ENCODE measurements at places on chromosomes 13 and 19.

- DNase-seq = no peak
These were observed 406.2 kb downstream of the SUCLA2 start for GRCh38 chr13:47594833-47595232.

DNA sequence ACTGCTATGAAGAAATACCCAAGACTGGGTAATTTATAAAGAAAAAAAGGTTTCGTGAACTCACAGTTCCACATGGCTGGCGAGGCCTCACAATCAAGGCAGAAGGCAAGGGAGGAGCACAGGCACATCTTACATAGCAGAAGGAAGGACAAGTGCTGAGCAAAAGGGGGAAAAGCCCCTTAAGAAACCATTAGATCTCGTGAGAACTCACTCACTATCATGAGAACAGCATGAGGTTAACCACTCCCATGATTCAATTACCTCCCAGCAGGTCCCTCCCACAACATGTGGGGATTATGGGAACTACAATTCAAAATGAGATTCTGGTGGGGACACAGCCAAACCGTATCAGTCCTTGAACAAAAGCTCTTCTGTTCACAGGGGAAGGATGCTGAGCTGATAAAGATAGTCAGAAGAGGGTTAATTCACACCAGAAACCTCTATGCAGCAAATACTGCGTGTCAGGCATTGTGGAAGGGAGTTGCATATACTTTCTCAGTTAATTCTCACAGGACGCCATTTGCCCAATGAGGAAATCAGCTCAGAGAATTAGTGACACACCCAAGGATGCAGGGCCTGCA is 246.2 kb downstream of the FOXO1 start:
- no peak for DNase-seq

GRCh38 chr19:58372311-58373133 is 8.3 kb downstream of the ZNF837 start:
- DNase-seq = no peak

DNA sequence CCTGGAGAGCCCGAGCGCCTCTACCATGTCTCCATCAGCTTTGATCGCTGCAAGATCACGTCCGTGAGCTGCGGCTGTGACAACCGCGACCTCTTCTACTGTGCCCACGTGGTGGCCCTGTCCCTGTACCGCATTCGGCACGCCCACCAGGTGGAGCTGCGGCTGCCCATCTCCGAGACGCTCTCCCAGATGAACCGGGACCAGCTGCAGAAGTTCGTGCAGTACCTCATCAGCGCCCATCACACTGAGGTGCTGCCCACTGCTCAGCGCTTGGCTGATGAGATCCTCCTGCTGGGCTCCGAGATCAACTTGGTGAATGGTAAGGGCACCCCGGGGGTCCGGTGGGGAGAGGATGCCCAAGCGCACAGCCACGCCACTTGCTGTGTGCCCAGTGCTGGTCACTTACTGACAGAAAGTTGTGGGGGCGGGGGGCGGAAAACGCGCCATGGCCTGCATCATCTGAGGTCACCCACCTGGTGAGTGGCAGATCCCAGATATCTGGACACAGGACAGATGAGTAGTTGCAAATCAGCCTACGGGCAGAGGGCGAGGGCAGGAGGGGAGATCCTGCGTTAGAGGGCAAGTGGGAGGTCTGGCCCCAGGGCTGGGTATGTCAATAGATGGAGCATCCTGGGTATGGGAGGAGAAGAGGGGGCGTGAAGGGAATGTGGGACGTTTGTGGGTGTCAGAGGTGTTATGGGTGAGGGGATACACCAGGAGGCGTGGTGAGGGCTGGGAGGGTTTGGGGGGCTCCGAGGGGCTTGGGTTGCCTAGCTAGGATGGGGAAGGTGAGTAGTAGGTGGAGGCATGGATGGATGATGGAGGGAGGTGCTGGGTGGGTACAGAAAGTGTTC is 9.8 kb downstream of the ZSWIM4 start:
- DNase-seq = no peak

DNA sequence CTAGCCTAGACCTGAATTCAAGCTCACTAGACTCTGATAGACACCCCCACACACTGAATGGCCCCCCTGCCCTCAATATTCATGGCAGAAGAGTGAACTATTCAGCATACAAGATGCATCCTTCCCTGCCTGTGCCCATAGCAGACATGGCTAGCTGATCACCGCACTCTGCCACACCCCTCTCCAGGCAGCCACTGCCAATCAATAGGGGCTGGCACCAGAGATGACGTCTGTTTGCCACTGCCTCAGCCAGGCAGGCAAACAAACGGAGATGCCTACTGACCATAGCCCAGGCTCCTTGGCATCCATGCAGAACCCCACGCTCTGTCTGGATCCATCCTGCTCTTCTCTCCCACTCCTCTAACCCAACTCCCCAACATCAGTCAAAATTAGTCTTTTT is 13.8 kb upstream of the NPAS1 start:
- DNase-seq = no peak

DNA sequence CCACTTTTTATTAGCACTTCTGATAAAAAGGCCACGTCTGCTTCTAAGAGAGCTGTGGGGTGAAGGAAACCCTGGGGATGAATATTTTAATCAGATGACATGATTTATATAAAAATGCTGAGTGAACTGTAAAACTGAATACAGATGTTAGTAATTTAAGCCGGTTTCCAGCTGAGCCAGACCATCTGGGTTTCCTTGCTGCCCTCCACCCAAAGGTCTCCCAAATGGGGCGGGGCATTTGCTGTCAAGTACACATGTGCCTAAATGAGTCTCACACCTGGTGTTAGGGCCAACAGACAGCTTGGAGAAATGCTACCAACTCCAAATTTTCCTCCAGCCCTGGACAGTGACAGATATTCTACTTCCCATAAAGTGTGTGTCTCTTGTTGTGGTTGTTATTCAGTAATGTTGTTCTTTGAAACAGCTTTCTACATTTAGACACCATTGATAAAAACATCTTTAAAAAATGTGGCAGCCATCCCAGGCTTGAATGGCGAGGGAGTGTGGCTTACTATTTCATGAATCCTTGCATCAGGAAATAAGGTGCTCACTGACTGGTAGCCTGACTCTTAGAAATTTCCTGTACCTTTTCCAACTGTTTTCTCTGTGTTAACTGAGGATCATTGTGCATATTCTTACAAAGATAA is 350.4 kb downstream of the MTUS2 start:
- no peak for DNase-seq

GRCh38 chr13:103067751-103068555 is 1.7 kb upstream of the SLC10A2 start:
- no peak for DNase-seq

GRCh38 chr19:1373534-1374249 is 10.0 kb upstream of the NDUFS7 start:
- DNase-seq = no peak

GRCh38 chr19:52170304-52170703 is 1.1 kb downstream of the ZNF836 start:
- DNase-seq = no peak

DNA sequence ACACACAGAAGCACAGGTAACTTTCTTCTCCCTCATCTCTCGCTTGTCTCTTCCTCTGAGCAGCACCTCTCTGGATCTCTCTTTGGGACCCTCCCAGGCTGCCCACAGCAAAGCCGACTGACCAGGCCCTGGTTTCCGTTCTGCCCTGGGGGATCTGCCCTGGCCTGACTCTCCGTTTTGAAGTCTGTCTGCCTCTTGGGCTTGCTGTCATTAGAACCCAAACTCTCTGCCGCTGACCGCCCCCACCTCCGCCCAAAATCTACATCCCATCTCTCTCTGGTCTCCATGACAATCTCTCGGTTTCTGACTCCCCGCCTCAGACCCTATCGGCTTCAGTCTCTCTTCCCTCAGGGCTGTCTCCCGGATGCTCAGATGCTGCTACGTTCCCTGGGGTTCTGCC is 6.9 kb downstream of the KCNC3 start:
- no peak for DNase-seq

DNA sequence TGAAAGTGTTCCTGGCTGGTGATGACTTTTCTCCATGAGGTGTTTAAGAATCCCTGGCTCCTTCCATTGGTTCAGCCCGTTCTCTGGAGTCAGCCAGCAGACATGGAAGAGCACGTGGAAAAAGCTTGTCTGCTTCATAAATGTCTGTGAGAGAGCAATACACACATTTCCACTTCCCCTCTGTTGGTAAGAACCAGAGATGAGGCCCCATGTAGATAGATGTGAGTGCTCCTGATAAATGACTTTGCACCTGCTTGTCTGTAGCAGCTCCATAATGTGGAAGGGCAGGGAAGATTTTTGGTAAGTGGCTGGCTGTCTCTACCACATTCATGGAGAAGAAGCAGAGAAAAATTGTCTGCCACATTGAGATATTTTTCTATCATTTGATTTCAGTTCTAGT is 325.8 kb downstream of the LMO7 start:
- no peak for DNase-seq

GRCh38 chr13:70959035-70959775 is 851.0 kb upstream of the KLHL1 start:
- no peak for DNase-seq

DNA sequence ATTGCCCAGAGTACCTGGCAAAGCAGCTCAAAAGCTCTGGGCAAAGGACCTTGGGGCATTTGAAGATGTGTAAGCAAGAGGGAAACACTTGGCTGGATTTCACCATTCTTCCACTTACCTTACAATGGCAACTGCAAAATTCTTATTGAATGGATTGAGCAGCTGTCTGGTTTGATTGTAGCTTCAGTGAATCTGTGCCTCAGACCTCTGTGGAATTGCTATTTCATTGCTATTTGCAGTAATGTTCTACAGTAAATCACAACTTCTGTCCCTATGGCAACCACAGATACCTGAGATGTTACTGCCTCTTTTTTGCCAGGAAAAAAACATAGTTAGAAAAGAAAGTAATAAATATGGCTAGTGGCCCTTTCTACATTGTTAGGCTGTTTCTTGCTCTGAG is 519.5 kb downstream of the SUCLA2 start:
- DNase-seq = no peak

DNA sequence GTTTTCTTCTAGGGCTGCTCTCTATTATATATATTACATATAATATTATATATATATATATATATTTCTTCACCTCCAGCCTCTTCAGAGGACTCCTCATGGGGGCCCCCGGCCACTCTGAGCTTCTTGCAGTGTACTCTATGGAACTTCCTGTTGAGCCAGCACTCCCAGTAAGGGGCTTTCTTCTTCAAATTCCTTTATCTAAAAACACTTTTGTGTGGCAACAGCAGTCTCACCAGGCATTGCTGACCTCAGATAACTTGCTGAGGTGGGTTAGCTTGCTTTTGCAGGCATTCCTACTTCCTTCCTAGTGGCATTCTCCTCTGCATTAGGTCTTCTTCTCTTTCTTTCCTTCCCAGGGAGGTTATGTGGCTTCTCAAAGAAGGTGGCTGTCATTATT is 381.5 kb downstream of the MYO16 start:
- DNase-seq = no peak

- no peak for DNase-seq
These were observed 15.6 kb upstream of the ZNF763 start for GRCh38 chr19:11949201-11949600.

- DNase-seq = no peak
These were observed 15.8 kb downstream of the MICOS13 start for GRCh38 chr19:5664515-5664914.

GRCh38 chr19:55118401-55118991 is 1.1 kb upstream of the PPP1R12C start:
- no peak for DNase-seq

- DNase-seq = no peak
These were observed 49.9 kb downstream of the EDNRB start for GRCh38 chr13:77868717-77869116.

DNA sequence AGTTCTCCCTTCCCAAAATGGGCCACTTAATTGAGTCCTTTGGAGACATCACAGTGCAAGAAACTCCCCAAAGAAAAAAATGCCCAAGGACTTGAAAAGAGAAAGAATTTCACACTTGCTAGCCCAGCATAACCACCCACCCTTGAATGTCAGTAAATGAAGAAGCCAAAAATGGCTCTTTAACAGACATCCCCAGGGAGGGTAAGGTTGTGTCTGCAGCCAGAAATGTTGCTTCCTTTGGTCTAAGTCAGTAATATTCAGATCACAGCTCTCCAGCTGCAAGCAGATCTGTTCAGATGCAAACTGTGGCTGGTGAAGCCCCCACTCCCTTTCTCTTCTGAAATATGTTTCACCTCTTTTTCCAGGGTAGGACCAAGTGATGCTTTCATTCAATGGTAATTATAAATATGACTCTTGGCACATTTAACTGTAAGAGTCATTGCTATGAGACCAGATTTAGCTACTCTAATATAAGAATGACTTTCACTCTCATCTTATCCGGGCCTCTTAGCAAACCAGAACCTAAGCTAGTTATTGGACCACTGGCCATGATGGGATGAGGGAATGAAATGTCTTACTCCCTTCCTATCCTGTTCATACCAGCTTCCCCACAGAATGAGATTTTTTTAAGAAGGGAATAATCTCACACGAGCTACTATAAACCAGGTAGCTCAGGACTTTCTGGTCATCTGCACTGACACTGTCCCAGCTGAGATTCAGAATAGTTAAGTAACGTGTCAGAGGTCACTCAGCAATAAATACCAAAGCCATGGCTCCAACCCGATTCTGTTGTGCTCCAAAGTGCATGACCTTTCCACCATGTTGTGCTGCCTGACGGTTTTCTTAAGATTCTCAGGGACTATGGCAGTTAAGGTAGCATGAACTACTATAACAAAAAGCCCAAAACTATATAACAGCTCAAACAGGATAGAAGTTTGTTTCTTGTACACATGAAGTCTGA is 234.1 kb downstream of the FOXO1 start:
- no peak for DNase-seq

DNA sequence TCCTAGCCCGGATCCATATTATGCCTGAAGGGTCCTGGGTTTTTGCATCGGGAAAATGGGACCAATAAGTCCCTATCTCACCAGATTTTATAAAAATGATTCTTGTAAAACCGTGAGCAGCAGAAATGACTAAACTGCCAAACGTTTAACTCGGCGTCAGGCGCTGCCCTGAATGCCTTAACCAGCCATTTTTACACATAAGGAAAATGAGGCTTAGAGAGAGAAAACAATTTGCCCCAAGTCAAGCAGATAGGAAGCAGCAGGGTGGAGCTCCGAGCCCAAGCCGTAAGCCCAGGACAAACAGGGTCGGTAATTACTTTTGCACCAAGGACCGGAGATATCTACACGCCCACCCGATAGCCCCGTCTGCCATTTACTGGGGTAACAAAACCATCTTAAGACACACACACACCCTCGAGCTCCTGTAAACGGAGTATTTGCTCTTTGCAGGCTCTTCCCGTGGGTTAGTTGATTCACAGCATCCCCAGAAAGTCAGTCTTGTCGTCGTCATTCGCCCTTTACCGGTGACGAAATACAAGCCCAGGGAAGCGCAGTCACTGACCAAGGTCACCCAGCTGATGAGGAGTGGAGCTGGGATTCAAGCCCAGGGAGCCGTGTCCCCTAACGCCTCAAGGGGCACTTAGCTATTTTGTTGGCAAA is 16.0 kb upstream of the MRI1 start:
- no peak for DNase-seq

- DNase-seq = no peak
These were observed 1.5 kb upstream of the MED25 start for GRCh38 chr19:49816590-49816989.

- no peak for DNase-seq
These were observed 1.7 kb downstream of the KLF5 start for GRCh38 chr13:73060251-73061160.

Data from effector memory CD4-positive, alpha-beta T cell (primary cell).